T-helper 17 cell (primary cell): ENCODE measurements at places on chromosomes 11 and 22. TPM values are rescaled to one million over a fixed set of nuclear protein-coding genes. Genes with fewer than 3 reads are reported as not detected.

Gene IGSF22
- total RNA-seq: 2.0 TPM

Gene NLRP6
- 4.3 TPM for total RNA-seq

Gene RIBC2
- 2.4 TPM for total RNA-seq

Gene BIRC2
- 77.9 TPM for total RNA-seq

Gene DCHS1
- total RNA-seq: 8.0 TPM

Gene TMEM191C
- total RNA-seq: 2.0 TPM

Gene KRTAP5-8
- not detected for total RNA-seq

Gene C11orf58
- 125 TPM for total RNA-seq

Gene MS4A15
- total RNA-seq: not detected

Gene GRIK4
- total RNA-seq: 0.05 TPM

Gene IRAG1
- total RNA-seq: 0.99 TPM

Gene FAM76B
- 79.1 TPM for total RNA-seq

Gene DERL3
- total RNA-seq: 3.6 TPM

Gene OR52E6
- not detected for total RNA-seq

Gene WNT11
- 0.57 TPM for total RNA-seq

Gene OR8G1
- total RNA-seq: not detected

Gene SLC22A6
- total RNA-seq: not detected

Gene SLC22A8
- total RNA-seq: not detected

Gene PATE2
- not detected for total RNA-seq

Gene TRIM48
- not detected for total RNA-seq

Gene CATSPERZ
- total RNA-seq: not detected

Gene CDC45
- 0.32 TPM for total RNA-seq

Gene TUB
- total RNA-seq: 0.72 TPM

Gene C22orf31
- not detected for total RNA-seq

Gene RFPL3
- not detected for total RNA-seq

Gene OPCML
- total RNA-seq: not detected

Gene PPP6R2
- total RNA-seq: 63.7 TPM

Gene KDM4E
- total RNA-seq: not detected

Gene PRG3
- not detected for total RNA-seq

Gene ARHGAP42
- 0.31 TPM for total RNA-seq

Gene PARVG
- total RNA-seq: 94.7 TPM

Gene CARD18
- not detected for total RNA-seq

Gene SERPING1
- total RNA-seq: not detected

Gene TEAD1
- 0.55 TPM for total RNA-seq

Gene BDNF
- not detected for total RNA-seq

Gene TMA7B
- 22.5 TPM for total RNA-seq

Gene CDON
- 2.0 TPM for total RNA-seq

Gene MRGPRX4
- not detected for total RNA-seq

Gene POU2AF2
- not detected for total RNA-seq

Gene NRGN
- total RNA-seq: 20.8 TPM

Gene CRYBA4
- not detected for total RNA-seq

Gene TOMT
- total RNA-seq: not detected

Gene PAX6
- not detected for total RNA-seq

Gene SCO2
- total RNA-seq: 11.3 TPM

Gene CCDC87
- total RNA-seq: 2.3 TPM

Gene MAPK8IP2
- total RNA-seq: 0.08 TPM

Gene SCGB2A2
- not detected for total RNA-seq

Gene ENTHD1
- not detected for total RNA-seq
